ENCODE measurements at places on chromosomes 16 and 17.
A peak's percentile ranks its signal among the peaks of the same experiment; 100 is the strongest.

- DNase-seq, result no peak
These were observed 34.7 kb downstream of the GJC1 start for GRCh38 chr17:44795421-44795820.

- DNase-seq, result no peak
These were observed 2.5 kb downstream of the TAC4 start for GRCh38 chr17:49845321-49845720.

GRCh38 chr16:29915590-29916247, 10.3 kb downstream of the KCTD13 start:
- DNase-seq, result no peak

DNA sequence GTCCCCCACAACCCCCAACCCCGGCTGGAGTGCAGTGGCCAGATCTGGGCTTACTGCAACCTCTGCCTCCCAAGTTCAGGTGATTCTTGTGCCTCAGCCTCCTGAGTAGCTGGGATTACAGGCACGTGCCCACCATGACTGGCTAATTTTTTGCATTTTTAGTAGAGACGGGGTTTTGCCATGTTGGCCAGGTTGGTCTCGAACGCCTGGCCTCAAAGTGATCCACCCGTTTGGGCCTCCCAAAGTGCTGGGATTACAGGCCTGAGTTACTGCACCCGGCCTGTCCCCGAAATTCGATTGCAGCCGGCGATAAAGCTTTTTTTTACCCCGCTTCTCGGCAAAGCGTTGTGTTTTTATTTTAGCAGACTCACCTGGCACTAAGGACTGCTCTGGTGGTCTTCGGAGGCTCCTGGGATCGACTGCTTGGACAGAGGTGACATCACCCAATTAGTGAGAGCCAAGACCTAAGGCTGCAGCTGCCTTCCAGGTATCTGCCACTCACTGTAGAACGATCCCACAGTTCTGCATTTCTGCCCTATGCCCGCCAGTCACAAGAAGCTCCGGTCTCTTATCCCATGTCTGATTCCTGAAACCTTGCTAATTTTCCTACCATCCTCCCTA, 82.2 kb upstream of the ARL4D start:
- no peak for DNase-seq

DNA sequence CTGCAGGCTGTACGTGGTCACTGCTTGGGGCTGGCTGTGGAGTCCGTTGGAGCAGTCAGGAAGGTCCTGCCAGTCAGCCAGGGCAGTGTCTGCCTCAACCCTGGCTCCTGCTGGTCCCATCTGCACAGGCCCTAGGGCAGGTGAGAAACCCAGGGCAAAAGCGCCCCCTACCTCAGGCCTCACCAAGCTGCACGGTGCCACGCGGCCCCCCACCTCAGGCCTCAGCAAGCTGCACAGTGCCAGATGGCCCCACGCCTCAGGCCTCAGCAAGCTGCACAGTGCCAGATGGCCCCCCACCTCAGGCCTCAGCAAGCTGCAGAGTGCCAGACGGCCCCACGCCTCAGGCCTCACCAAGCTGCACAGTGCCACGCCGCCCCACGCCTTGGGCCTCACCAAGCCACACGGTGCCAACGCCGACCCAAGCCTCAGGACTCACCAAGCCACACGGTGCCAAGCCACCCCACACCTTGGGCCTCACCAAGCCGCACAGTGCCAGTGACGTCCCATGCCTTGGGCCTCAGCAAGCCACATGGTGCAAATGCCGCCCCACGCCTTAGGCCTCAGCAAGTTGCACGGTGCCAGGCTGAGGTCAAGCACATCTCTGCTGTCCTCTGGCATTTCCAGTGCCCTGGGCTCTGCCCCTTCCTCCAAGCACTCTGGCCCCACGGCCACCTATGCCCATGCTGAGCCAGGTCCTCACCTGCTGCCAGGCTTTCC, 5.5 kb downstream of the TMEM204 start:
- no peak for DNase-seq

DNA sequence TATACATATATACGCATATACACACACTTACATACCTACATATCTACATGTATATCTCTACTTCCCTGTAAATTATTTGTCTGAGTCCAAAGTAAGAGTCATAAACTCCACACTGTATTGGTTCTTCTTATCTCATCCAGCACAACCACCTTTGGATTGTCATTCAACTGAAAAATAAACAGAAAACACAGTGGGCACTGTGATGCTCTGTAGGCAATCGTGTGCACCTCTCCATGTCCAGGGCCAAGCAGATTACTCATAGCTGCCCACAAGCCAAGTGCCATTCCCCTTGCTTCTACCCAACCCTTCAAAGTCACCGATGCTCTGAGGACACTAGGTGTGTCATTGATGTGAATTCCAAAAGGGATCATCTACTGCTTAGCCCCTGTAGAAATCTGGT, 12.9 kb upstream of the TEKT3 start:
- DNase-seq, result no peak

GRCh38 chr17:6940186-6940649, 55.6 kb upstream of the ALOX12 start:
- peak; percentile 39 for DNase-seq

GRCh38 chr16:1493746-1494094, 560 bp downstream of the TELO2 start:
- no peak for DNase-seq

DNA sequence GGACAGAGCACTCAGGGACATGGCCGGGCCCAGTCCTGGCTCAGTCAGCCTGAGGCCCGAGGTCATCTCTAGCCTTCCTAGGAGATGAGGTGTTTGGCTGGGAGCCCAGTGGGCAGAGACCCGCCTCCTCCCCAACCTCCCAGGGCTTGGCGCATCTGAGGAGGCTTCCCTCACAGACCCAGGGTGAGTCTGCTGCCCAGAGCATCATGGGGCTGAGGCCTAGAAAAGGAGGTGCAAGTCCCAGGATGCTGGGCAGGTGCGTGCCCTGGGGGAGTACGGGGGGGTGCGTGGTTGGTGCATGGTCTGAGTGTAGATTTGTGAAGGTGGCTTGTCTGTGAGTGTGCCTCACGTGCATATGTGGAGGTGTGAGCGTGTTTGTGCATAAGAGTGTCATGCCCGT, 4.7 kb downstream of the PDE6G start:
- DNase-seq, result no peak

Measured in NCI-H2029 treated with DMSO at 0.1 percent for 48 hours (cell line).